Activated T-cell treated with anti-CD3 and anti-CD28 coated beads, Interleukin-2, amount 50 U/mL, for 72 hours (primary cell): ENCODE measurements at places on chromosomes 11 and 22.

DNA sequence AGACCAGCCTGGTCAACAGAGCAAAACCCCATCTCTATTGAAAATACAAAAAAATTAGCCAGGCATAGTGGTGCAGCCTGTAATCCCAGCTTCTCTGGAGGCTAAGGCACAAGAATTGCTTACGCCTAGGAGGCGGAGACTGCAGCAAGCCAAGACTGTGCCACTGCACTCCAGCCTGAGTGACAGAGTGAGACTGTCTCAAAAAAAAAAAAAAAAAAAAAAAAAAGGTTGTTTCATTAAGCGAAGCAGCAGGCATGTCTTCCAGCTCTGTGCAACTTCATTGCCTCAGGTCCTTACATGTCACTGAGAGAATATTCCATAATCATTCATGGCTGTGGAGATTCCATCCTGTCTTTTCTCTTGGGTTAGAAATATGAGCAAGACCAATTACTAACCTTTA, 16.9 kb downstream of the GAB2 start:
- no peak for DNase-seq

DNA sequence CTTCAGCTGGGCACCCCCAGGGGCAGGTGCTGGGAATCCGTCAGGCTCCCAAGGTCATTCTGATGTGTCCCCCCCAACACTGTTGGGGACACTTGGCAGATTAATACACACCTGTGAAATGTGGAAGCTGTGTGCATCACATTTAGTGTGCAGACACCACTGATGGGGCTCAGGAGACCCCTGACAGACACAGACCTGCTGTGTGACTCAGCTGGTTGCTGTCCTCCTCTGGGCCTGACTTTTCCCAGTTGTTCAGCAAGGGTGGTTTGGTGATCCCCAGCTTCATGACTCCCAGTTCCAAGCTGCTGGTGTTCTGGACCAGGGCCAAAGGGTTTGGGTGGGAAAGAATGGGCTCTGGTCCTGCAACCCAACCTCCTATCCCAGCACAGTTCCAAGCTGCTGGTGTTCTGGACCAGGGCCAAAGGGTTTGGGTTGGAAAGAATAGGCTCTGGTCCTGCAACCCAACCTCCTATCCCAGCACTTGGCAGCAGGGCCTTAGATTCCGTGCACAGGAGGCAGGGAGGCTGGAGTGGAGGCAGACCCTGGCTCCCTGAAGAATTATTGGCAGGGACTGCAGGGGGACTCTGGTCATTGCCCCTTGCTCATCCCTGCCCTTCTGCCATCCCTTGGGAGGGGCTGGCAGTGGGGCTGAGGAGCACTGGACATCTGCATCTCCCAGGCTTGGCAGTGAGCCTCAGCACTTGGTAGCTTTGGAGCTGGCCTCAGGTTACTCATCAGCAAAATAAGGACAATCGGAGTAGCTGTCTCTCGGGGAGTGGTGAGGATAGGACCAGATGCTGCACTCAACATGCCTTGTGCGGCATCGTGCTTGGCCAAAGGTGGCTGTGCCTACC, 8.4 kb upstream of the OMP start:
- DNase-seq = no peak

GRCh38 chr11:47336595-47336994, 15.9 kb downstream of the MYBPC3 start:
- no peak for DNase-seq

DNA sequence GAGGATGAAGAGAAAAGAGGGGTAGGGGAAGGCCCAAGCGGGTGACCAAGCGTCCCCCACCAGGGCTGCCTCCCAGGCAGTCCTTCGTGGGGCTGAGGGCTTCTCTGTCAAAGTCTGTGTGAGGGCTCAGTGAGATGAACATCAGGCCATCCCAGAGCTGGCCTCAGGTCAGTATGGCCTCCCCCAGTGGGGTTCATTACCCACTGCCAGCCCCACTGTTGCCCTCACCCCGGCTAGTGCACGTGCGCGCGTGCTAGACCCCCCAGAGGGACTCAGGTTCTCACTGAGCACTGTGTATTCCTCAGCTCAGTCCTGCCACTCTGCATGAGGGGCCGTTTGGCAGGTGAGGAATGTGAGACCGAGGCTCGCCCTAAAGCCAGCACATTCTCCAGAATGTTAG, 3.3 kb downstream of the KDELR3 start:
- DNase-seq = no peak

- DNase-seq = no peak
Observed at GRCh38 chr11:7250166-7250565, 1.5 kb upstream of the SYT9 start.
